Lower leg skin (tissue), 4 donors: ENCODE measurements at places on chromosomes 2 and 18.

DNA sequence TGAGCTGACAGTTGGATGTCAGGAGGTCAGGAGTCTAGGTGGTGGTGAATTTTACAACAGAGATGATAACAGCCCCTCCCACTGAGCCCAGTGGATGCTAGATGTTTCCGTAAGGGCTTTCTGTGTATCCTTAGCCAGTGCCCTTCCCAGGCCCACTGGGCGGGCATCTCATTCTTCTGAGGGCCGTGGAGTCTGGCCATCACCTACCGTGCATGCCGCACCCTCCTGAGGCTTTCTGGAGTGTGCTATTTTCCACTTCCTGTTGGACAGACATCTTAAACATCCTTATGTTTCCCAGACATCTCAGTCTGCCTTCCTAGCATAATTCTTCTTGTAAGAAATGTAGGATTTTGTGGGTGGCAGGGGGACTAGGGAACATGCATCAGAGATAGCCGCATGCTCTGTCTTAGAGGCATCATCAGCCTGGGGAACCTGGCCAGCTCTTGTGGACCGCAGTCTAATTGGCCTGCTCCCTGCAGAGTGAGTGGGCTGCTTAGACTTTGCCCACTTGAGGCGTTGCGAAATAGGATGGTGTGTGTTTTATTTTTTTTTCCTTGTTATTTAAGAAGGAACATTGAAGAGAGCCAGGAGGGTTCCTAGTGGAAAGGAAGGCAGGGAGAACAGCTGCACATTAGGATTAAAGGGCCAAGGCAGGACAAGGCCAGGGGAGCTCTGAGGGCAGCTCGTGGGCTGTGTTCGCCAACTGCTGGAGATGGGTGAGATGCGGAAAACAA, 135.8 kb downstream of the SH3RF3 start:
- peak; percentile 67 for DNase-seq

DNA sequence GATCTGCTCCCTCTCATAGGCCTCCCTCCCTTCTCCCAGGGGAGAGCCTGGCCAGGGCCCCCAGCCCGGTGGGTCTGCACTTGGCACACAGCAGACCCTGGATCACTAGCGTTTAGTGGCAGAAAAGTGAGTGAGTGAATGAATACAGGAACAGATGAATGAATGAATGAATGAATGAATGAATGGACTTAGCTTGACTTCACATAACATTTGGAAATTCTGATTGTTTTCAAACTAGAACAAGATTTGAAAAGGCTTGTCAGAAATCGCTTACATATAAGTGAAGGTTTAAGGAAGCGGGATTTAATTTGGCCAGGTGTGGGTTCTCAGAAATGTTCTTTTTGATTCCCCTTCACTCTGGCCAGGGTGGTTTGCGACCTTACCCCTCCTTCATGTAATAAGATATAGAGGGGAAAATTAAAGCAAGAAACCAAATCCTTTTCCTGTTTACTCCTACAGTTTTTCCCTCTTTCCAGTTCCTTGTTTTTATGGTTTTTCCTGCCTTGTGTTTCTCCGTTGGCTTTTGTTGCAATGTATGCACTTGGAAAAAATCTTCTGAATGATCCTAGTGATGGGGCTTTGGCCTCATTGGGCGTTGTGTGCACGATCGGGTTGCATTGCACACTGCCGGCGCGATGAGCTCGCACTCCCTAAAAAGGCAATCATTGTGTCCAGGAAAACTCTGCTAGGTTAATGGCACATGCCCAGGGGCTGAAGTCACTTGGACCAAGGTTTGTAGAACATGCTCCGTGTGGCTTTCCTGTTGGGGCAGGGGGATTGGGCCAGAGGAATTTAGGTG, 16.4 kb downstream of the LRRFIP1 start:
- DNase-seq = peak; percentile 71

DNA sequence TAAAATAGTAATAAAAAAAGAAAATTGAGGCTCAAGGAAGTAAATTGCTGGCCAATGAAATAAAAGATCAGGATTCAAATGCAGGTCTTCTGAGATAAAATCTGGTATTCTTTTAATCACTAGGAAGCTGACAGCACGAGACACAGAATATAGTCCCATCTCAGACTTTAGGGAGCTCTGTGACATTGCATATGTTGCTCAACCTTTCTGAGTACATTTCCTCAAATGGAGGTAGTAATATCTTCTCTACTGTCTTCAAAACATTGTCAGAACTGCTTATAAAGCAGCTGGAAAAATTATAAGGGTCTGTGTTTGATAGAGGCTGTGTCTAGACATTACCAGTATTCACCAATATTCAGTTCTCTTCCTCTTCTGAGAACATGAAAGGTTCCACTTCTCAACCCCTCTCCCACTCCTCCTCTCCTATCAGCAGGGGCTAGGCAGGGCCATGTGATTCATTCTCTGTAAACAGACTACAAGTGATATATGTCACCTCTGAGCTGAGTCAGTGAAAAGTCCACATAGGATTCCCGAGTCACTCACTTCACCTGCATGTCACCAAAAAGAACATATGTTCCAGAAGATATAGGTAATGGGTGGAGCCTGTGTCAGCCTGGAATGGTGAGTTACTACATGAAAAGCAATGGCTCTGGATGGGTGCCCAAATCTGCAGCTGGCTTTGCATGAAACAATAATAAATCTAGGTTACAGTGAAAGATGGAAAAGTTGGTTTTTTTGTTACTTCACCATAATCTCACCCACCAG, 7.1 kb downstream of the KCNE4 start:
- no peak for DNase-seq

DNA sequence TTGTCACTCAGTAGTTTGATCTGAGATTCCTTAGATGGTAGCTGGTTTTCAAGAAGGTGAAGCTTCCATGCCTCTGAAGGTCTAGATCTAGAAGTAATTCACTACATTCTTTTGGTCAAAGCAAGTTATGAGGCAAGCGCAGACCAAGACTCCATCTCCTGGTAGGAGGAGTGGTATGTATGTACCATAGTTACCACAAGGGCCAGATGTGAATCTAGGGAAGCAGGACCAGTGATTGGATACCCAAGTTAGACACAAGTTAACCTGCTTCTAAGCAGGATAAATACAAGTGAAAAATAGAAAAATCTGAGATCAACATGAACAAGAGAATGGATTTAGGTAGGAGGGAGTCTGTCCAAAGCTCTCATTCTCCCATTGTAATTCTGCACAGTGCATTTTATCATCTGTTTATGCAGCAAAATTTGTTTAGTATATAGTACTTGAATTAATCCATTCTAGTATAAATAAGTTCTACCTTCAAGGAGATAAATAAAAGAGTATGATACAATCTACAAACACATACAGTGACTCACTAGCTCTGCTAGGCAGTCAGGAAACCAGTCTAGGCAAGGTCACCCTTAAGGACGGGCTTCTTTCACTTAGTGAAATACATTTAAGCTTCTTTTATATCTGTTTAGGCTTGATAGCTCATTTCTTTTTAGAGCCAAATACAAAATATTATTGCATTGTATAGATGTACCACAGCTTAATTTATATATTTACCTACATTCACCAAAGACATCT, 14.2 kb upstream of the DOCK10 start:
- DNase-seq = no peak

DNA sequence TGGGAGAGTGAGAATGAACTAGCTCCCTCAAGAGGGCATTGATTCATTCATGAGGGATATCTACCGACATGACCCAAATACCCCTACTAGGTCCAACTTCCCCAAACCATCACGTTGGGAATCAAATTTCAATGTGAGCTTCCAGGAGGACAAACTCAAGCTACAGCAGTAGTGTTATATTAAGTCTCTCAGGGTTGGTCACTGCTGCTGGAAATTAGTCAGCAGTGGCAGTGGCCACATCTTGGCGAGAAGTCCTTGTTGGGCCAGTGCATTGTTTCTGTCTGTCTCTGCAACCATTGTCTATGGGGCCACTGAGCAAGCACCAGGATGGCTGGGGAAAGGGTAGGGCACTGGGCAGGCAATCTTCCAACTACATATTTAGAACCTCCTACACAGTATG, 47.5 kb downstream of the THUMPD2 start:
- DNase-seq = no peak

- DNase-seq = no peak
Observed at GRCh38 chr18:32438173-32438572, 32.5 kb downstream of the GAREM1 start.

GRCh38 chr18:2845172-2845571, 1.6 kb upstream of the EMILIN2 start:
- DNase-seq = no peak

DNA sequence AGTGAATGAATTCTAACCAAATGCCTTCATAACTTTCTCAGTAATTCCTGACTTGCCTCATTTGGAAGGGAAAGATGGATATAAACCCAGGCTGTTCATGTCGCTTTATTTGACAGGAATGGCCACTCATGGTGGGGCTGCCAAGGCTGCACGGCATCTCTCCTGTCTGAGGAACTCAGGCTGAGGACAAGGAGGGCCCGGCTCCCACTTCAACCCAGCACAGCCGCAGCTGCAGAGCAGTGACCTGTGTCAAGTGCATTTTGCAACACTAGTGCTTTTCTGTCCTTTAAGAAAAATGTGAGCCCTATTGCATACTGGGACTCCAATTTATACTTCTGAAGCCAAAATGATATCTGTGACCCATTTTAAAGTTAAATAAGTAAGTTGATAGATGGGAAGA, 45.8 kb upstream of the GALR1 start:
- DNase-seq = no peak
